ENCODE measurements at places on chromosomes 16 and 17.

DNA sequence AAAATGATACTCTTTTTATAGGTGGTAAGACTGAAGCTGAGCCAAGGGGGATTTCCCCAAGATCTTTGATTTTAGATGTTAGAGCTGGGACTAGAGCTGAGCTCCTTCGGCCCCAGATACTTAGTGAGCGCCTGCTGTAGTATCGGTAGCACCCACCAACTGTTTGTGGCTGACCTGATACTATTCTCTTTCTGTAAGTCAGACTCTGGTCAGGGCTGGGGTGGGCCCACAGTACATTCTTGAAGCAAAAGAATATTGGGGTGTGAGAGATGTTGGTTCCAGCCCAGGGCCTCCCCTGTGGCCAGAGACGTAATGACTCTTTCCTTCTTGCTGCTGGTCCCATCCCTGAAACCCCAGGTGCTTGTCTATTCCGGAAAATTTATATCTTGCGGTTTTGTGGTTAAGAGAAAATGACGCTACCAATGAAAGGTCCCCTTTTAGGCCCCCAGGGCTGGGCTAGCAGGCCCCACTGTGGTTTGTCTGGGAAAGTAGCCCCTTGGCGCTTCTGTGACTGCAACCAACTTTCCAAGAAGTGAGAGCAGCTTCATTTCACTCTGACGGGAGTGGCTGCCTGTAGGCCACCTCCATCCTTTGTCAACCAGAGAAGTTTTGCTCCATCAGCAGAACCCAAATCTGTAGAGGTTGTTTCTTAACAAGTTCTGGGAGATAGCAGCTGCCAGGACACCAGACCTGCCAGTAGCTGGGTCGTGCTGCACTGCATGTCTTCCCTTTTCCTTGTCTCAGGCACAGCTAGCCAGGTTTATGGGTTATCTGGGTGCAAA lies 86.4 kb upstream of the LGALS9 start:
- DNase-seq: peak; percentile 72

- DNase-seq: no peak
These were observed 192.6 kb downstream of the PARN start for GRCh38 chr16:14437426-14437825.

DNA sequence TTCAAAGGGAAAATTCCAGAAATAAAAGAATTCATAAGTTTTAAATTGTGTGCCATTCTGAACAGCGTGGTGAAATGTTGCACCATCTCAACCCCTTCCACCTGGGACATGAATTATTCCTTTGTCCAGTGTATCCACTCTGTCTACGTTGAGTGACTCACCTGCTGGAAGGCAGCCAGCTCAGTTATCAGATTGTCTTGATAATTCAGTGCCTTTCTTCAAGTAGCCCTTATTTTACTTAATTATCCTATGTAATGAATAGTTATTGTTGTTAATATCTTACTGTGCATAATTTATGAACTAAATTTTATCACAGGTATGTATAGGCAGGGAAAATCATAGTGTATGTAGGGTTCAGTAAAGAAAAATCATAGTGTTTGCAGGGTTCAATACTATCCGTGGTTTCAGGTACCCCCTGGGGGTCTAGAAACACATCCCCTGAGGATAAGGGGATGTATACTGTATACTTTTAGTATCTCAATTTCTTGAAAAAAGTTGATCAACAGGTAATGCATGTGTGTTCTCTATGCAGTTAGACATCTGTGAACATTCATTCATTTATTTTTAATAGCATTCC lies 7.7 kb upstream of the PCTP start:
- no peak for DNase-seq

GRCh38 chr17:60959011-60959410 lies 281.4 kb downstream of the BCAS3 start:
- no peak for DNase-seq

GRCh38 chr17:56978441-56979090 lies 635 bp downstream of the SCPEP1 start:
- DNase-seq: no peak

- no peak for DNase-seq
These were observed 125.2 kb downstream of the C16orf78 start for GRCh38 chr16:49498666-49499413.

DNA sequence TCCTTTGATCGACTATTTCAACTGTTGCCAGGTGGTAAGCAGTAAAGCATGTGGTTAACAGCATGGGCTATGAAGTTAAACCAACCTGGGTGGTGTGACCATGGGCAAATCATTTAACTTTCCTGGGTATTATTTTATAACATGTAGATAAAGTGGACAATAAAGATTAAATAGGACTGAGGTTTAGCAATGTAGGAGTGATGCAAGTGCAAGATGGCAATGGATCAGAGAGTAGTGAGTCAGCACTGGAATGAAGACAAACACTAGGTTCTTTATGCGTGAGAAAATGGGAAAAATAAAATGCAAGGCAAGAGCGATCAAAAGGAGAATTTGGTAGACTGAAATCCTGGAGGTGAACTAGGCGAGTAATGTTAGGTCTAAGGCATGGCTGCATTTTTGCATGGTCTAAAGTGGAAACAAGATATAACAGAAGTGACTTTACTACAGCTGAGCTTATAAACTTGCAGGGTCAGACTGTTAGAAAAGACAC lies 222.4 kb upstream of the AXIN2 start:
- DNase-seq: no peak

DNA sequence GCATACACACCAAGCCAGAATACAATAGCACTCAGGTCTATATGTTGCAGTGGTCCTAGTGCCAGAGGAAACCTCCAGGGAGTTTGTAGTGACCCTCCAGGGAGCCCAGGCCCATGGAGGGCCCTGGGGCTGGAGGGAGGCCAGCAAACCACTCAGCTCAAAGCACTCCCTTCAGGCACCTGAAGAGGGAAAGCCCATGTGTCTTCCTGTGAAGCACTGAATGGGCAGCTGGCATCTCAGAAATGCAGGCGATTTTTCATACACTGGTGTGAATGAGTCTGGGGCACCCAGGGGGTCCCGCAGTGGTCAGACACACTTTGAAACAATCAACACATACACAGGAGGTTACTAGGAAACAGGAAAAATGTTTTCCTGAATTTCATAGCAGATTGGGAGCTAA lies 12.8 kb downstream of the TBC1D26 start:
- DNase-seq: no peak

- DNase-seq: no peak
These were observed 20.9 kb downstream of the PDZD9 start for GRCh38 chr16:21980032-21980431.

GRCh38 chr16:66240631-66241395 lies 125.7 kb upstream of the CDH5 start:
- no peak for DNase-seq

DNA sequence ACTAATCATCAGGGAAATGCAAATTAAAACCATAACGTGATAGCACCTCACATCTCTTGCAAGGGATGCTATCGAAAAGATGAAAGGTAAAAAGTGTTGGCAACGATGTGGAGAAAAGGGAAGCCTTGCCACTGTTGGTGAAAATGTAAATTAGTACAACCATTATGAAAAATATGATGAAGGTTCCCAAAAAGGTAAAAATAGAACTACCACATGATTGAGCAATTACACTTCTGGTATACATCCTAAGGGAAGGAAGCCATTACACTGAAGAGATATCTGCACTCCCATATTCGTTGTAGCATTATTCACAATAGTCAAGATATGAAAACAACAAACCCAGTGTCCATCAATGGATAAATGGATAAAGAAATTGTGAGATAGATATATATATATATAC lies 21.5 kb downstream of the ABCA10 start:
- no peak for DNase-seq

DNA sequence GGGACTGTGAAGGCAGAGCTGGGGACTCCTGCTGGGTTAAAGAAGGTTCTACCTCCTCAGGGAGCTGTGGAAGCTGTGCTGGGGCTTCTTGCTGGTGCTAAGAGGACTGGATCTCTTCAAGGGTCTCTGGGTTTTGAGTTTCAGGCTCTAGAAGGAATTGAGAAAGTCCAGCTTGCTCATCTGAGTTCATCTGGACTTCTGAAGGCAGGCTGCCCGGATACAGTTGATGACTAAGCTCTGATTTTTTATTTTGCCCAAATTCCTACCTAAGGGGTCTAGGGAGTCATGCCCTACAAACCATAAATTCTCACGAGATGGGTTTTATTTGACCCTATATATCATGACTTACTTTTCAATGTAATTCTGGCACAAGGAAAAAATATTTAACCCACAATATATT lies 46.8 kb upstream of the TMEM97 start:
- no peak for DNase-seq

- DNase-seq: no peak
These were observed 6.2 kb downstream of the TMEM97 start for GRCh38 chr17:28325211-28325610.

GRCh38 chr16:86122681-86123342 lies 223.8 kb downstream of the IRF8 start:
- no peak for DNase-seq

DNA sequence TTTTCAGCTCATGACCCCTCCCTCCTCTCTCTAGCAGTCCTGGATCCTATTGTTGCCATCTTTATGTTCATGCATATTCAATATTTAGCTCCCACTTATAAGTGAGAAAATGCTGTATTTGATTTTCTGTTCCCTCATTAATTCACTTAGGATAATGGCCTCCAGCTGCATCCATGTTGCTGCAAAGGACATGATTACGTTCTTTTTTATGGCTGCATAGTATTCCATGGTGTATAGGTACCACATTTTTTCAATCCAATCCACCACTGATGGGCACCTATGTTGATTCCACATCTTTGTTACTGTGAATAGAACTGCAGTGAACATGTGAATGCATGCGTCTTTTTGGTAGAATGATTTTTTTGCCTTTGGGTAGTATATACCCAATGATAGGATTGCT lies 188.4 kb downstream of the FOXL1 start:
- DNase-seq: no peak

DNA sequence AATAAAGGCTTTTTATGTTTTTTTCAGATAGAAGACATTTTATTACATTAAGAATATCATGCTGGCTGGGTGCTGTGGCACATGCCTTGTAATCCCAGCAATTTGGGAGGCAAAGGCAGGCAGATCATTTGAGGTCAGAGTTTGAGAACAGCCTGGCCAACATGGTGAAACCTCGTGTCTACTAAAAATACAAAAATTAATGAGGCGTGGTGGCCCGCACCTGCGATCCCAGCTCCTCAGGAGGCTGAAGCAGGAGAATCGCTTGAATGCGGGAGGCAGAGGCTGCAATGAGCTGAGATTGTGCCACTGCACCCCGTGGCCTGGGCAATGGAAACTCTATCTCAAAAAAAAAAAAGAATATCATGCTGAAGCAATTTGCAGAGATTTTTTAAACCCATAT lies 29.1 kb upstream of the HAPSTR1 start:
- DNase-seq: no peak

- no peak for DNase-seq
These were observed 3.1 kb downstream of the GAA start for GRCh38 chr17:80104321-80104955.

GRCh38 chr16:71540-72401 lies 660 bp downstream of the RHBDF1 start:
- no peak for DNase-seq

GRCh38 chr16:56964243-56965148 lies 2.7 kb downstream of the CETP start:
- DNase-seq: peak; percentile 89

DNA sequence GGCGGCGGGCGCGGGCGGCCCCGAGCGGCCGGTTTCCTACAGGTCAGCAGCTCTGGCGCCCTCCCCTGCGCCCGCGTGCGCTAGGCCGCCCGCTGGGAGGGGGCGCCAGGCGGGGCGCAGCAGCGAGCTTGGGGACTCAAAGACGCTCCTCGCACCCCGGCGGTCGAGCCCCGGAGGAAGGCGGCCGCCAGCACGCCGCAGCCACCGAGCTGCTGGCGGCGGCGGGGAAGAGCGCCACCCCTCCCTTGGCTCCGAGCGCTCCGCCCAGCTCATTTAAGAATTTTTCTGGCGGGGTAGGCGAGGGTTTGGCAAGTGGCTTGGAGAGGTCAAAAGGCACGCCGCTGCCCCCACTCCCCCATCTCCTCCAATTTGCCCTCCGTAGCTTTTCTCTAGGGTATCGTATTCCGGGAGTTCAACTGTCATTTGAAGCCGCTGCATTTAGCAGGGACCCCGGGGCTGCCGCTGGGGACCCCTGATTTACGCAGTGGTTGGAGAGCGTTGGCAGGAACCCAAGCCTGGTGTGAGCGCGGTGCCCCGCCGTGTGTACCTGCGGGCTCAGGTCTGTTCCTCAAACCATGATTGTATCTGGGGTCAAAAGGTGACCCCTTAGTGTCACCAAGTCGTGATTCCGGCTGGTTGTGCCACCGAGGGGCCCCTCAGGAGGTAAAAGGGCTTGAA lies 59.5 kb upstream of the GSE1 start:
- no peak for DNase-seq

GRCh38 chr16:19115148-19116021 lies 1.6 kb downstream of the ITPRIPL2 start:
- DNase-seq: no peak

All from activated T-cell treated with anti-CD3 and anti-CD28 coated beads for 24 hours (primary cell).